ENCODE measurements at places on chromosomes 1 and 21.

- DNase-seq = no peak
These were observed 235.8 kb downstream of the COL11A1 start for GRCh38 chr1:102872526-102872925.

DNA sequence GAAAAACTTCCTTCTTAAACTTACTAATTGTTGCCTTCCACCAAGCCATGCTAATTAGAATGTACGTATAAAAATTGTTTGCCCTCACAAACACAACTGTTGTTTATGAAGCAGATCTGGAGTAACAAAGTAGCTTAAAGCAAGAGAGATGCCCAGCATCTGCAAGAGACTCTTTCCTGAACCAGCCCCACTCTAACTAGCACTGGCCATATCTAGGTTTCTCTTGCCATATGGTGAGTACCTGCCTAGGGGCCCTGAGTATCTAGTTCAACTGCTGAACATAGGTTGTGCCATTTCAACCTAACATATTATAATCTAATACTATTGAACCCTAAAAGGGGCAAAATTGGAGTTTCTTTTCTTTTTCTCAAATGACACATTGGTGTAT lies 883.4 kb upstream of the B3GALT2 start:
- DNase-seq = no peak

DNA sequence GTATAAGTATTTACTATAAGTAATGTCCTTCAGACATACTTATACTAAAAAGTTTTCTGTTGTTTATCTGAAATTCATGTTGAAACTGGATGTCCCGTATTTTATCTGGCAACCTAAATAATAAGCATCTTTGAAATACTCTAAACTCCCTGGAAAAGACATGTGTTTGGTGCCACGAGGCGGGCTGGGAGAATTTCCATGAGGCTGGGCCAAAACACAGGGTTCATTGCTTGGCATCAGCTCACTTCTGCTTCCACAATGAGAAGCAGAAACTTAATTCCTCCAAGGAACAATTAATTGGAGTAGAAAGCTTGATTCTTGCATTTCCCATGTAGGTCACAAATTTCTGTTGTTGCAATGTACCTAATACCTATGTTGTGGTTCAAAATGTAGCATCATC lies 110.2 kb downstream of the PSMG1 start:
- DNase-seq = no peak

- DNase-seq = no peak
These were observed 6.6 kb upstream of the IFFO2 start for GRCh38 chr1:18962855-18963737.

DNA sequence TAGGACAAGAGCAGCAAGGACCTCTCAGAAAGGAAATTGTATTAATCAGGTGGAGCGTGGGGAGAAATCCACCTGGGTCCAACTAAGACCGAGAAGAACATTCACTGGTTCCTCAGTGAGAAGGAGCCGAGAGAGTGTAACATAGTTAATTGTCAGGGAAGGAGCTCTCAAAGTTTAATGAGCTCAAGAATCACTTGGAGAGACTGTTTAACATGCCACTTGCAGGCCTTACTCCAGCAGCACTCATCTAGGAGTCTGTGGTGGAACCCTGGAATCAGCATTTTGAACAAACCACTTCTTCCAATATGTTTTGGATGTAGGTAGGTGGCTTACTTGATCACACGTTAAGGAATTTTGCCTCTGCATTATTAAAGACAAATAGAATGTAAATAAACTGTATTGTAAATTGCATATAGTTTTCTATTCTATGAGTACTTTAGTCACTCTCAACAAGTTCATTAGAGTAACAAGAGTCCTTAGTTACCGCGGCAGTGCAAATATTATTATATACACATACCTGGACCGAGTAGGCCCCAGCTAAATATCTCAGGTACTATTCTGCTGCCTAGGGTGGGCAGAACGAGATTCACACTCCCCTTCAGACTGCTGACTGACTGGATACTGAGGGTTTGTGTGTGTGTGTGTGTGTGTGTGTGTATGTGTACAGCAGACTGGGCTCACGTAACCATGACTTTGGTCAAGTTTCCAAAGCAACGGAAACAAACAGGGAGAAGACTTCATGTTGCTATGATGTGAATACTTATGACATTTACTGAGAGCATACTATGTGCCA lies 203.2 kb upstream of the USP24 start:
- DNase-seq = no peak

GRCh38 chr1:22024485-22025367 lies 23.3 kb downstream of the CELA3A start:
- peak; percentile 50 for DNase-seq

DNA sequence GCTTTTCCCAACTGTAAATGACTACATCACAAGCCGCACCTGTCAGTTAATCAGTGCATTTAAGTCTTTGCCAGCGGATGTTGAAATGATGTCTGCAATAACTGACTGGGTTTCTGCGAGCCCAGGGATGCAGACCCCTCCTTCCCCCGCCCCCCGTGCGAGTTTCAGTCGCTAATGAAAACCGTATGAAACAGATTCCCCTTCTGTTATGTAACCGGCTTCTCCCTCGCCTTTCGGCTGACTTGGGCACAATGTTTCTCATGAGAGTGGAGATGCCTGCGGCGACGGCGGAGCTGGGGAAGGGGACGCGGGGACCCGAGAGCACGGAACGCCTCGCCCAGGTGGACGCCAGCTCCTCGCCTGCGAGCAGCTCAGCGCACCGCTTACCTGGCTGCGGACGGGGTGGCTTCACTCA lies 753 bp downstream of the KCNJ6 start:
- no peak for DNase-seq

DNA sequence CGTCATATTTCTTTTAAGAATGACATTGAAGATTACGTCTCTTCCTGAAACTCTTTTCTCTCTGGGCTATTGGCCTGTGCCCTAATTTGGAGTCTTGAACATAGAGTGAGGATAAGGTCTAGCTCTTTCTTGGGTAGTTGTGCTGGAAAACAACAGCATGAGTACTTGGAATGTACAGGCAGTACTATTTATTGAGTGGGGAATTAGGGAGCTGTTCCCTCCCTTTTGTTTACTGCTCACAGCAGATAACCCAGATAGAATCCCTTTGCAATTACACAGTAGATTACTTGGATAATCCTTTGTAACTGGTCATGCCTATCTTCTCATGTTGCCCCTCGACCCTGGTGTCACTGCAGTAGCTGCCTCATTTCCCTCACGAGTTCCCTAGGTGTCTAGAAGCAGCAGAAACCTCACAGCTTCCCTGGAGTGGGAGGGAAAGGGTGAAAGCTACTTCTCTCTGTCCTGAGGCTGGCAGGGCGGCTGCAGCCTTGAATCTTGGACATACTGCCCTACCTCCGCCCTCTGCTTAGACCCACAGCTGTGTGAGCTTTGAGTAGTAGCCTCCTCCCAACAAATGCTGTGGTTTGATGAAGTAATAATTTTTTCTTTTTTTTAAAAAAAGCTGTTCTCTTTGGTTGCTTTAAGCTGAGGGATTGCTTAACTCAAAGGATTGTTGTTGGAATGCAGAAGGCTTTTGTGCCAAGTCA lies 70.6 kb downstream of the FGGY start:
- peak; percentile 96 for DNase-seq

DNA sequence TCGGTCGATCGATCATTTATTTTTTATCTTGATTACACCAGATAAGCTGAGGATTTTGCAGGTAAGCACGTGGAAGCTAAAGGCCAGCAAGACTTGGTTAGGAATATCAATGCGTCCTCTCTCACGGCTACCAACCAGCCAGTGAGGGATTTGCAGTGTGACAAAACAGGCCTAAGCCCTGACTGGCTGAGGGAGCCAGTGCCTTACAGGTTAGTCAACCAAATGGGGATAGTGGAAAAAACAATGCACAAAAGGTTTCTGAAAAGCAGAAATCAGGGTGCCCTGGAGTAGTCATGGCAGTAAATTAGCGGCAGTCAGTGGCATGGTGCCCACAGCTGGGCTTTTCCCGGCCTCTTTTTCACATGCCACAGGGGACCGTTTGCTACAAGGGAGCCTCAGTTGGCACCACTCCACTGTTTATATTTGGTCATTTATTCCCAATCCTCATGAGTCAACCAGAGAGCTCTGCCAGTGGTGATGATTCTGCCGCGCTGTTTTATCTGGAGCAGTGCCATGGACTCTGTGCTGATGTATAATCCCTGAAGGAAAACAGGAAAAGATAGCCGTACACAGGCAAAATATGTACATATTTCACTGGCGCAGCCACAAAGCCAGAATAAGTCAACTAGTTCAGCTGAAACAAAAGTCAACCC lies 167.6 kb downstream of the RHOU start:
- peak; percentile 93 for DNase-seq

GRCh38 chr21:42028766-42029425 lies 18.7 kb upstream of the ZBTB21 start:
- DNase-seq = no peak

- DNase-seq = no peak
These were observed 19.5 kb downstream of the XKR8 start for GRCh38 chr1:27979151-27979858.

DNA sequence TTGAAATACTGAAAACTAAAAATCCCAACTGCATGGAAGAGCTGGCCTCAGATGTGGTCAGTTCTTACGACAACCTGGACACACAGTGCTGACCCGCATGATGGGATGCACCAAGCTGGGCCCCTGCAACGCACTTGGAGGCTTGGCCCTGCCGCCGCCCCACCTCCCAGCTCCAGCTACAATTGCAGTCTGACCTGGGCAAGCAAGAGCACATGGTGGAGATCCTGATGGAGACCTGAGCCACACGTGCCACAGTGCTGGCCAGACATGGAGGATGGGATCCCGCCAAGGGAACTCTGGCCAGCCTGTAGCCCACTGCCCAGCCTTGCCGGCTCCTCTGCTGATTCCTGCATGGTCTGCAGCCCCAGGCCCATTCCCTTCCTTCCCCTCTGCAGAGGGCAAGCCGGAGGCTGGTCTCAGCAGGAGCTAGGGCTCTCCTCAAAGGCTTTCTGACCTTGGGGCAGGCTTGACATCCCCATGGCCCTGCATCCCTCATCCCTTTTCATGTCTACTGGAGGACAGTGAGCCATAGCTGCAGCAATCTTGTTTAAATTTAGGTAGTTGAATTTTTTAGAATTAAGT lies 14.1 kb downstream of the CR1L start:
- no peak for DNase-seq

DNA sequence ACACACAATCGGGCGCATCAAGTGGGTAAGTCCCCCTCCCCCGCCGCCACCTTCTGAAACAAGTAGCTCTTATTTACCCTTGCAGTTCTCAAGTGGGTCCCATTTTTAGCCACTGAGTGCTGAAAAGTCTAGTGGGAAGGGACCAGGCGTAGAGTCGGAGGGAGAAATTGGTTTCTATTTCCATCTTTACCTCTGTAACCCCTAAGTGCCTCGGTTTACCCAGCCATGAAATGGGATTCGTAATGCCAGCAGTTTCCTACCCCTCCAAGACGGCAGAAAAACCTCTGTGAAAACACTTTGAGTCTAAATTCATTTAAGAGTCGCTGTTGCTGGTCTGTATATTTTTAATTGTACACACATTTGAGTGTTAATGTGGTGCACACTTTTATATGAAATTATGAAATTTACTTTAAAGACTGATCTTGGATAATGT lies 928 bp downstream of the TLCD4 start:
- DNase-seq = no peak

- no peak for DNase-seq
These were observed 75.5 kb downstream of the FOXD2 start for GRCh38 chr1:47513393-47513792.

DNA sequence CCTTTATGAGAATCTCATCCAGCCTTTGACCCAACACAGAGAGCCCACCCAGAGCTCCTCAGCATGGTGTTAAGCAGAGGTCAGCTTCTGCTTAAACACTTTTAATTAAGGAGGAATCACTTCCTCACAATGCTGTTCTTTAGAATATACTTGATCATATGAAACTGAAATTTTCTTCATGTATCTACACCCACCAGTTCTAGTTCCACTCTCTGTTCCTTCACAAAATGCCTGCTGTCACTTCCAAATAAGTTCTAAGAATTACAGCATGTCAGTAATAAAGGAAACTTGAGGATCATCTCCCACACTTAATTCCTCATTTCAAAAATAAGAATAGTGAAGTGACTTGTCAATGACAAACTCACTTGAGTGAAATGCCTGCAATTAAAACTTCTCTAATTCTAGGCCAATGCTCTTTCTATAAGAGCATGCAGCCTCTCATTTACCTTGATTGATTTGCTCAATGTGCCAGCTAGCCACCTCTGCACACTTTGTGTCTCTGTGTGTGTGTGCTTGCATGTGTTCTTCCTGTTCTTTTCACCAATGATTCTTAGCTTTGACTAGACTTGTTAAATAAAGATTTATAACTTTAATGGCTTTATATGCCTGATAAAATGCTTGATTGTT lies 356.3 kb downstream of the PLPP3 start:
- DNase-seq = no peak

- DNase-seq = peak; percentile 90
These were observed 19.1 kb downstream of the OPTC start for GRCh38 chr1:203512848-203513584.

DNA sequence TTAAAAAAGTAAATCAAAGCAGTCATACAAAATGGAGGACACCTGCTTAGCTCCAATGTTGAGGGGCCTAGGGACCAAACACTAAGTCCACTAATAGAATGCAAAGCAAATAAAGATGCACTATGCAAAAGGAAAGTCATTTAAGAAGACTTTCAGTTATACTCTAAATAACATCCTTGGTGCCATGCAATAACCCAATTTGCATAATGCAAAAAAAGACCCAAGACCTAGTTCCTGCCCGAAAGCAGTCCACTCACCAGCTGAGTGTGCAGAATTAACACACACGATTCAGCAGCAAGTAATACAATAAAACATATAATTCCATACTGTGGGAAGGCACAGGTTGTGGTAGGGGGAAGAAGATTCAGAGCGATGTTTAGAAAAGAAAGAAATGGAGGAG lies 101.8 kb downstream of the TGFBR3 start:
- no peak for DNase-seq

GRCh38 chr1:29736582-29737188 lies 500.4 kb downstream of the PTPRU start:
- no peak for DNase-seq

- DNase-seq = no peak
These were observed 319.2 kb downstream of the NTNG1 start for GRCh38 chr1:107460035-107460434.

DNA sequence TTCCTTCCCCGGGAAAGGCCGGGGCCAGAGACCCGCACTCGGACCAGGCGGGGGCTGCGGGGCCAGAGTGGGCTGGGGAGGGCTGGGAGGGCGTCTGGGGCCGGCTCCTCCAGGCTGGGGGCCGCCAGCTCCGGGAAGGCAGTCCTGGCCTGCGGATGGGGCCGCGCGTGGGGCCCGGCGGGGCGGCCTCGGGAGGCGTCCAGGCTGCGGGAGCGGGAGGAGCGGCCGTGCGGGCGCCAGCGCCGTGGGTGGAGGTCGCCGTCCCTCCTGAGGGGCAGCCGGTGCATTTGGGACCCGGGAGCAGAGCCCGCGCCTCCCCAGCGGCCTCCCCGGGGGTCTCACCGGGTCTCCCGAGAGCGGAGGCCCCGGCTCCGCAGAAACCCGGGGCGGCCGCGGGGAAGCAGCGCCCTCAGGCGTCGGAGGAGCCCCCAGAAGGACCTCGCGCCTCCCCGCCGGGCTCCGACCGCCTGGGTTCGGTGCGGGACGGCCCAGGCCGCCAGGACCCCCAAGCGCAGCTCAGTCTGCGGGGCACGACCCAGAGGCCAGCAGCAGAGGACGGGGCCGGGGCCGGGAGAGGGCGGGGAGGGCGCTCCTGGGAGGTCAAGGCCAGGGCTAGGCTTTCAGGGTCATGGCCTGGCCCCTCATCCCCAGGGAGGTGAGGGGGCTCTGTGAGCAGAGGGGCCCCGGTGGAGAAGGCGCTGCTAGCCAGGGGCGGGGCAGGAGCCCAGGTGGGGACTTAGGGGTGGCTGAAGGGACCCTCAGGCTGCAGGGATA lies 7.2 kb upstream of the SLX9 start:
- DNase-seq = no peak

Data from GM04503 (cell line).